GM12864 (cell line): ENCODE measurements at places on chromosomes 3 and 15.

- DNase-seq: no peak
Measured at GRCh38 chr3:46228260-46229242, 13.7 kb upstream of the CCR3 start.

DNA sequence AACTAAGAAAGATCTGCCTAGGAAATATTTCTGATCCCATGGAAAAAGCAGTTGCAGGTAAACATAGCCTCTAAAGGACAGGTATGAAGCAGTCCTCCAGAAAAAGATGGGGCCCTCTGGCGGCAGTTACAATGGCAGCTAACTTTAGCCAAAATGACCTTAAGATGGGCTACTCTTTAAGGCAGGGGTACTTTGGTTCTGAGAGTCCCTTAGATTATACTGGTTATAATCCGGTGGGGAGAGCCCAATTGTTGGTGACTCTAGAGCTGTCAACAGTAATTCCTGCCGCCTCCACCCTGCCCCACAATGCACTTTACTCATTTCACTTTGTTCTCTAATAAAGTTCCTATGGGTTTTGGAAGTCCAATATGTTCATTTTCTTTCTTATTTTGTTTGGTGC lies 412.8 kb upstream of the WNT5A start:
- no peak for DNase-seq

DNA sequence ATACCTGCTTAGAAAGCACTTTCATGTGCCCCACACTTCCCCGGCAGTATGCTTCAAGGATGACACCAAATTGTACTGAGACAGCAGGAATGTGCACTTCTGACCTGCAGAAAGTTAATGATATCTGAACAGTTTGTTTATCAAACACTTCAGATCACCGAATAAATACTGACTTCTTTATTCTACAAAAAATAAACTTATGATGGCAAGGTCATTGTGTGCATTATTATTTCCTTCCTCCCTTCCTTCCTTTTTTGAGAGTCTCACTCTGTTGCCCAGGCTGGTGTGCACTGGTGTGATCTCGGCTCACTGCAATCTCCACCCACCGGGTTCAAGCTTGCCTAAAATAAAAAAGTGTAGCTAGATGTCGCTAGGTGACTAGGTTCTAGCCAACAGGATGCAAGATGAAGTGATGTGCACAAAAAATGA lies 80.3 kb downstream of the FAIM start:
- DNase-seq: no peak

DNA sequence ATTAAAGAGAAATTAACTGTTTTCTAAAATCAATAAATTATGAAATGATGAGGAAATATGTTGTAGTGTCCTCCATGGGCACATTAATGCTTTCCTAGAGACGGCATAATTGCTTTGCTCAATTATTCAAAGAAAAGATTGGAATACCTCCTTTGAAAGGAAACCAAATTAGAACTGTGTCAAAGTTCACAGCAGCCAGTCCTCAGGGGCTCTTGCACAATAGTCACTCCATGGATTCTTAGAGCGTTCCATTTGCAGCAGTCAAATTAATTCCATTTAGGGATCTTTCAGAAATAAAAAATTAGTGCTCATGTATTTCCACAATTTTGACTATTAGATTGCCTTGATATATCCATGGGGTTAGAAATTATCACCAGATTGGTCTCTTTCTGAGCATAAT lies 841.6 kb upstream of the DPPA4 start:
- DNase-seq: no peak

DNA sequence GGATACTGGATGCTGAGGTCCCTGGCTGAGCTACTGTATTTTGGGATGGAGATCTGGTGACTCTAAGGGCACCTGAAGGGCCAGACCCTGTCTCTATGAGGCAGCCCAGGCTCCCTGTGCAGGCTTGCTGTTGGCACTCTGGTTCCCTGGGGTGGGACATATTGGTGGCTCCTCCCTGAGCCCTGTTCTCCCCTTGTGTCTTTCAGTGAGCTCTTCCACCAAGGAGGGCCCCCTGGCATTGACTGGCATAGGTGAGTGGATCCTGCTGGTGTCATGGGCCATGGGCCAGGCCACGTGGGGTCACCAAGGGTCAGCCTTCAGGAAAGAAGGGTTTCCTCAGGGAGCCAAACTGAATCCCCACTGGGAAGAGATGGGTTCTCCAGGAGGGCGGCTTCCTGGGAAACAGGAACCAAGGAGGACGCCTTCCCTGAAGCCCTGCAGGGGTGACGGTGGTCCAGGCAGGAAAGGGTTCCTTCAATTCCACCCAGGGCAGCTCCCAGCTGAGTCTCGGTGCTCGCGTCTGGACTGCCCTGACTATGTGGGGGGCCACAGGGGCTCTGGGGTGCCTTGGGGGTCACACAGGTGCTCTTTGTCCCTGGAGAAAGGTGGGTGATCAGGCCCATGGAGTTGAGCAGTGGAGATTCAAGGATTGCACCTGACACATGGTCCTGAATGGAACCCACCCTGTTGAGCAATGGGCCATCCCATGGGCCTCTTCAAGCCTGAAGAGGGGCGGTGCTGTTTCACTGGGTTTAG lies 220.4 kb downstream of the SNRPN start:
- DNase-seq: no peak

GRCh38 chr3:101780661-101781060 lies 1.6 kb downstream of the NXPE3 start:
- no peak for DNase-seq

DNA sequence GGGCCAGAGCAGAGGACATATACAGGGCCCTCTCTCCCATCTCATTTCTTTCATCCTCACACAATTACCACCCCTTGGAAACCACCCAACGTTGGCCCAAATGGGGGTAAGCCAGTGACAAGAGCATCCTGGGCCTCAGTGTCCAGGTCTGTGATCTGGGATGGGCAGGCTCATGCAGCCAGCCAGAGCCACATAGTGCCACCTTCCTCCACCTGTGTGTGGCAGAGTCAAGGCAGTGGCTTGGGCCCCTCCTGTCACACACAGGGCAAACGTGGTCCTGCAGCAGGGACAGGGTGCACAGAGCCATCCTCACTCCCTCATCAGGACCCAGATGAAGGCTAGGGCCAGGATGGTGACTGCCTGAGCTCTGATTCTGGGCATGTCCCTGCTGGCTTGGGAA lies 2.3 kb upstream of the MYL3 start:
- no peak for DNase-seq

GRCh38 chr15:48381861-48382260 lies 50.6 kb downstream of the DUT start:
- no peak for DNase-seq

- no peak for DNase-seq
Measured at GRCh38 chr3:130950641-130951040, 56.8 kb downstream of the ATP2C1 start.

DNA sequence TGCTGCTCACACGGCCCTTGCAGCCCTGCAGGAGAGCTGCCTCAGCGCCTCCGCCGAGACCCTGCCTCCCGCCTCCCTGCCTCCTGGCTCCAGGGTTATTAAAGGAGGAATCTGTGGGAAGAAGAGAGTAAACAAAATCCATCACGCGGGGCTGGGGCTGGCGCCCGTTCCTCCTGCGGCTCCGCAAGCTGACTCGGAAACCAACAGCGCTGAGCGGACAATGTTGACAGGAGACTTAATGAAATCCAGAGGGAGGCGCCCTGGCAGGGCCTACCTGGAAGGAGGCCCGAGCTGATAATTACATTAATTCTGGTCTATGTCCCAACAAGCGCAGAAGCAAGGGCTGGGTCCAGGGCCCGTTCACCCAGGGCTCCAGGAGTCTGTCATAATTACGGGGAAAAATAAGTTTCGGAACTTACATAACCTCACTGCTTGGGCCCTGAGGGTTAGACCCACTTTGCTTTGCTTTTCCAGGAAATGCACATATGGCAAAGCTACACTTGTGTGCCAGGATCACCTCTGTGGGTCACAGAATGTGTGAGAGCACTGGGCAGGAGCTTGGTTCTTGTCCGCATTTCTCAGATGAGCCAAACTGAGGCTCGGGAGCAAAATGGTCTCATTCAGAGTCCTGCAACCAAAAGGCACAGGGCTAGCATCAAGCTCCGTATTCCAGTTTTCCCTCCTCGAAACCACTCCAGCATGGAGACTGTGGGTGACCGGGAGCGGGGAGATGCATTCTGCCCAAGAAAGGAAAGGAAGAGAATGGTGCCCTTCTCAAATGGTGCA lies 43.8 kb upstream of the SLC6A6 start:
- DNase-seq: no peak

DNA sequence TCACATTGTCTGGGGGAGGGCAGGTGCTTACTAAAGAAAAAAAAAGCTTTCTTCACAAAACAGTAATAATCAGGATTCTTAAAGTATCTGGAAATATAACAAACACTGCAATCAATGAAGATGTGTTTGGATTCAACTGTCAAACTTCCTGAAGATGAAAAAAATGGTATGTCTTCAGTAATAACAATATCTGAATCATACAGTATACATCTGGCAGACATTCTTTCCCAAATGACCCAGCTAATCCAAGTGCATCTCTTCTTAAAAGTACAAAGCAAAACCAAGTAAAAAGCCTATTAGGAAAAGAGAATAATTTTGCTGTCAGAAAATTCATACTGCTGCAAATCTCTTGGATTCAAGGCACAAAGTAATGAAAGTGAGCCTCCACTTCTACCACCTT lies 145.0 kb upstream of the MCTP2 start:
- DNase-seq: no peak

GRCh38 chr3:40070816-40071215 lies 238.7 kb upstream of the EIF1B start:
- DNase-seq: no peak

GRCh38 chr3:52407779-52408178 lies 37.1 kb downstream of the SEMA3G start:
- no peak for DNase-seq

- no peak for DNase-seq
Measured at GRCh38 chr15:90594301-90594738, 64.6 kb downstream of the CRTC3 start.

- no peak for DNase-seq
Measured at GRCh38 chr3:140258222-140258724, 323.3 kb downstream of the CLSTN2 start.

GRCh38 chr3:171145798-171146197 lies 119.3 kb upstream of the SLC2A2 start:
- DNase-seq: no peak

DNA sequence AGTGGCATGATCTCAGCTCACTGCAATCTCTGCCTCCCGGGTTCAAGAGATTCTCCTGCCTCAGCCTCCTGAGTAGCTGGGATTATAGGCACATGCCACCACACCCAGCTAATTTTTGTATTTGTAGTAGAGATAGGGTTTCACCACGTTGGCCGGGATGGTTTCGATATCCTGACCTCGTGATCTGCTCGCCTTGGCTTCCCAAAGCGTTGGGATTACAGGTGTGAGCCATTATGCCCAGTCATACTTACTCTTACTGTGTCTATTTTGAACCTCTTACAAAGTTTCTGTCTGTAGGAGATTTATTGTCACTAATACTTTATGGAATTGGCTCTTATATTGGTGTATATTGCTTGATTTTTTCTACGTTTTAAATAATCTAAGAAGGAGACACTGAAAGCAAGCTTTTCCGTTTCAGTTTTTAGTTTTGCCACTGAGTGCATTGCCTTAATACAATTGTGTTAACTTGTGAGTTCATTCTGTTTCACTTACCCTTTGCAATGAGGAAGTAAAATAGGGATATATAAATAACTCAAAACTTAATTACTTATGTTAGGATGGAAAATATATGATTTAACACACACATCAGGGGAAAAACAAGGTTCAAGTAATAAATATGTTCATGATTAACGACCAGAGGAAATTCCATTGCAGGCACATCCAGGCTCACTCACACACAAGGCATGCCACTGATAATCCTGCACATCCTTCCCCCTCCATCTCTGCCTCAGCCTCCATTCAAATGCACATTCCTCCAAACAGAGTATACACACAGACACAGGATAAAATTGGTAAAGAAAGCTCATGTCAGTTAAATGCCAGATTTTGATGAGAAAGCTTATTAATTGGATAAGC lies 279.3 kb upstream of the RASGRP1 start:
- DNase-seq: no peak

DNA sequence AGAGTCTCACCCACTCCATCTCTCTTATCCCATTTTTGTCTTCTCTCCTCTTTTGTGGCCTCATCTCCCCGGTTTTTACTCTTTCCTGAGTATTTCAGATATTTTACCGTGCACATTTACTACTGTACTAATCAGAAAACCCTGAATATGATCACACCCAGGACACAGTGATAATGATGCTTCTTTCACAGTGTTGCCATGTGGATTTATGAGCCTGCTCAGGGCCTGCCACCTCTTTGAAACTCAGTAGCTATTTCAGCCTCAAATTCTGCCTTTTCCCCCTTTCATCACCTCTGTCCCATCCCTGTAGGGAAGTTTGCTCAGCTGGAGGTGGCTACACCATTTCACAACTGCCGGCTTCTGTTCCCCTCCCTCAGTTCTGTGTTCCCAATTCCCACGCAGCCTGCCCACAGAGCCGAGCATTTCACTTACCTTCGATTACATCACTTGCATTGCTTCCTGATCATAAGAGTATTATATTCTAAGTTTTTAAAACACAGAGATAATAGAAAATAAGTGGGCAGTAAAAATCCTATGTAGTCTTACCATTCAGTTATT lies 33.2 kb downstream of the ARNT2 start:
- DNase-seq: no peak

DNA sequence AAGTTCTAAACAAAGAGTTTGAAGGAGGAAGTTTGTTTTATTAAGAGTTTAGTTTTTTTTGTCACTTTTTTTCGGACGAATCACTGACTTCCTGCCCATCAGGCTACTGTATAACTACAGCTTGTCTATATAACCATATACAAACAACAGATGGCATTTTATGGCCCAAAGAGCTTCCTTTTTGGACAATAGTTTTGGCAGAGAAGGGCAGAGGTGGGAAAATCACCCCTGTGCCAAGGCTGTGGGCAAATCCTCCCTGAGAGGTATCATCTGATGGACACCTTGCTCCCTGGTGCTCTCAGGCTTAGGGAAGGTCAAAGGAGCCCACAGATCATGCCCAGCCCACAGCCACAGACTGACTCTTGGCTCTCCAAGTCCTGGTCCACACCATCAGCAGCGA lies 113.4 kb downstream of the OXNAD1 start:
- no peak for DNase-seq

- DNase-seq: no peak
Measured at GRCh38 chr3:14303336-14304100, 98.9 kb upstream of the SLC6A6 start.

DNA sequence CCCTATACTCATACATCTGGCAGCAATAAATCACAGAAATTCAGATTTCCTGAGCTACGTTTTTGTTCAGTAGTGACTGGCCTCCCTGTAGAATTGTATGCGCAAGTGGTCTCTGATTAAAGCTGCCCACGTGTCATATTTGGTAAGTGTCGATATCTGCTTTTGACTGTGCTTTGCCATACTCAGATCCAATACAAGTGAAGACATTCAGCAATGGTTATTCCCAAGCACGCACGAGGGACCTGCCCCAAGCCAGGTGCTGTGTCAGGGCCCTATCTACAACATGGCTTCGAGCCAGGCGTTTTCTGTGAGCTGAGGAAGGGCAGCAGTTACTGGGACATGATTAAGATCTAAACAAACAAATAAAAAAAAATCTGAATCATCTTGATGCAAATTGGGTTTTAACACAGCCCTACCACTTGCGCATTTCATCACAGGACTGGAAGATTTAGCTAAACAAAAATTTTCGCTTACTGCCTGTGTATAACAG lies 47.2 kb upstream of the ICE2 start:
- no peak for DNase-seq
